ENCODE measurements at places on chromosomes 2 and 18. TPM values are rescaled to one million over a fixed set of nuclear protein-coding genes. Genes with fewer than 3 reads are reported as not detected.

Gene MATN3
- 19.2 TPM for total RNA-seq

Gene MARCO
- not detected for total RNA-seq

Gene TMEM247
- total RNA-seq, result not detected

Gene FHL2
- total RNA-seq, result 1.9 TPM

Gene IL1RL2
- not detected for total RNA-seq

Gene SLC19A3
- total RNA-seq, result 2.3 TPM

- H3K36me3 ChIP-seq, result no peaks in the 10 kb centered on the region
- H3K27ac ChIP-seq, result no peak overlapping the region
- peaks cover 44% of the 10 kb centered on the region for H3K27me3 ChIP-seq
- H3K4me3 ChIP-seq, result no peak overlapping the region
- no peak for DNase-seq
These were observed 198.2 kb downstream of the CYP26B1 start for GRCh38 chr2:71949537-71949798.

DNA sequence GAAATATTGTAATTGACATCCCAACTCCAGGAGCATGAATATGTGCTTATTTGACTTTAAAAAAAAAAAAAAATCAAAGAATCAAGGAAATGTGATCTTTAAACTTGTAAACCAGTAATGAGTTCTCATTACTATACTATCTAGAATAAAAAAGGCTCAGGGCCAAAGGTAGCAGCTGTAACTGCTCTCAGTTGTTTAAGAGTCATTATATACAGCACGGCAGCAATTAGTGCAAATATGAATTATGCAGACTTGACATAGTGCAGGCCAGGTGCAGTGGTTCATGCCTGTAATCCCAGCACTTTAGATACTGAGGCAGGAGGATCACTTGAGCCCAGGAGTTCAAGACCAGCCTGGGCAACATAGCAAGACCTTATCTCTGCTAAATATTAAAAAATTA lies 125.7 kb upstream of the TTC39C start:
- H3K27ac ChIP-seq, result no peak overlapping the region
- H3K36me3 ChIP-seq, result no peaks in the 10 kb centered on the region
- DNase-seq, result no peak
- H3K4me1 ChIP-seq, result peaks cover 13% of the 10 kb centered on the region
- no peak overlapping the region for H3K4me3 ChIP-seq

- DNase-seq, result no peak
- no peaks in the 10 kb centered on the region for H3K27me3 ChIP-seq
- H3K27ac ChIP-seq, result no peak overlapping the region
- H3K36me3 ChIP-seq, result no peaks in the 10 kb centered on the region
- no peaks in the 10 kb centered on the region for H3K4me1 ChIP-seq
- no peak overlapping the region for H3K4me3 ChIP-seq
These were observed 1324.6 kb upstream of the NRXN1 start for GRCh38 chr2:52356556-52356955.

GRCh38 chr2:240590681-240591111 lies 4.2 kb downstream of the CAPN10 start:
- no peak overlapping the region for H3K27ac ChIP-seq
- DNase-seq, result no peak

DNA sequence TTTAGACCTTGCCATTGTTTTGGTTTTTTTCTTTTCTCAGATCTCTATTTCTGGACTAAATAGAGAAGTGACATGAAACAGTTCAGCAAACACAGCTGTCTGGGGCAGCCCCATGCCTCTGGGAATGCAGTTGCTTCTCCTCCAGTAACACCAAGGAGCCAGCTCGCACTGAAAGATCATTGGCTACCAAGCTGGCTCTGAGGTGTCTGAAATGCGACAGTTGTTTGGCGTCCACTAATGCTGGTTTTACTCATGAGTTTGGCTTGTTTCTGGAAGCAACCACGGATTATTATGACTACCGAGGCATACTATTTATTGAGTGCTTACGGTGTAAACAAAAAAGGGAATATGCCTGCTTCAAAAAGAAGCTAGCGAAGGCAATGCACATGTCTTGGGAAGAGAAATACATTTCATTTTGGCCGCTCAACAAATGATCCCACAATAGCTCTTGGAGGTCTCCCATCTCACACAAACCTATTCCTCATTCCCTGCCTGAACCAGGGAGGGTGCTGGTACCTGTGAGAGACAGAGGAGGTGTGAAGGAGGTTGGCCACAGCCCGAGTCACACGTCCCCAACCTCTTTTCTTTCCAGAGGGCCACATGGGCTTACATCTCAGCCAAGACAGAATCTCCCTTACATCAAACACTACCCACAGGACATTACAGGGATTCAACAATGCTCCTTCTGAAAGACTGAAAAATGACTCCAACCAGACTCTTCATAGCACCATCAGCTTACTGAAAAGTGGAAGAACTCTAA lies 37.5 kb upstream of the NEB start:
- no peak overlapping the region for H3K4me3 ChIP-seq
- H3K27me3 ChIP-seq, result no peaks in the 10 kb centered on the region

DNA sequence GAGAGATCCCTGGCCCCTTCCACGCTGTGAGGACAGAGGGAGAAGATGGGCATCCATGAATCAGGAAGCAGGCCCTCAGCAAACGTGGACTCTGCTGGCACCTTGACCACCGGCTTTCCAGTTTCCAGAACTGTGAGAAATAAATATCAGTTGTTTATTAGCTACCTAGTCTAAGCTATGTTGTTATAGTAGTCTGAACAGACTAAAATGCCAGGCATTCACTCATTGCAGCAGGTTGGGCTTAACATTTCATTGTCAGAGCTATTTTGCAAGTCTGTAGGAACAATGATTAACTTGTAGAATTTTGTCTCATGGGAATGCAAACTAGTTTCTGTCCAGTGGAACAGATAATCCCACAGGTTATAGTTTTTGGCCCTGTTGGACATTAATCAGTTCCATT lies 24.8 kb upstream of the TBC1D8 start:
- DNase-seq, result peak; percentile 86
- peaks cover 36% of the 10 kb centered on the region for H3K4me1 ChIP-seq
- H3K27ac ChIP-seq, result no peak overlapping the region
- no peak overlapping the region for H3K4me3 ChIP-seq

- no peaks in the 10 kb centered on the region for H3K36me3 ChIP-seq
- no peaks in the 10 kb centered on the region for H3K27me3 ChIP-seq
- H3K4me3 ChIP-seq, result peak overlapping the region; percentile 72
These were observed 1.2 kb downstream of the ANTXR1 start for GRCh38 chr2:69013840-69014821.

DNA sequence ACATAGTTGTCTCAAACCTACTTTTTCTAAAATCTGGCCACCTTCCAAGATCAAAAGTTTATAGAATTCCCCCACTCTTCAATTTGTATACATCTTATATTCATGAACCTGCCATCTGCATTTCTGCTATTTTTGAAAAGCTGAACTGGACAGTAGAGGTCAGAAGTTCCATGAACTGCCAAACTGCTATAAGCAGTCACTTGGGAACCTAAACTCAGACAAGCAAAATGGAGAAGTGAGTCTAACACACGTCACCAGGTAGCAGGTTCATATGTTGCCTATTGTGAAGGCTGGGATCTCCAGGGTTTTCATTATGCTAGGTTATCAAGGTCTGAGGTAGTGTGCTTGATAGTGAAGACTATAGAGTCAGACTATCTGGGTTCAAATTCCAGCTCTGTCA lies 2.0 kb upstream of the MYO1B start:
- no peaks in the 10 kb centered on the region for H3K27me3 ChIP-seq
- H3K4me3 ChIP-seq, result no peak overlapping the region
- H3K4me1 ChIP-seq, result peaks cover 35% of the 10 kb centered on the region
- no peak for DNase-seq
- no peaks in the 10 kb centered on the region for H3K36me3 ChIP-seq

All from HepG2 (cell line).